ENCODE measurements at places on chromosomes 4 and X.

- no peak for DNase-seq
These were observed 44.2 kb downstream of the COQ2 start for GRCh38 chr4:83240379-83240875.

- DNase-seq, result no peak
These were observed 179.0 kb downstream of the KCNIP4 start for GRCh38 chr4:21769404-21770147.

- DNase-seq, result no peak
These were observed 1.9 kb downstream of the NPNT start for GRCh38 chr4:105896984-105897775.

DNA sequence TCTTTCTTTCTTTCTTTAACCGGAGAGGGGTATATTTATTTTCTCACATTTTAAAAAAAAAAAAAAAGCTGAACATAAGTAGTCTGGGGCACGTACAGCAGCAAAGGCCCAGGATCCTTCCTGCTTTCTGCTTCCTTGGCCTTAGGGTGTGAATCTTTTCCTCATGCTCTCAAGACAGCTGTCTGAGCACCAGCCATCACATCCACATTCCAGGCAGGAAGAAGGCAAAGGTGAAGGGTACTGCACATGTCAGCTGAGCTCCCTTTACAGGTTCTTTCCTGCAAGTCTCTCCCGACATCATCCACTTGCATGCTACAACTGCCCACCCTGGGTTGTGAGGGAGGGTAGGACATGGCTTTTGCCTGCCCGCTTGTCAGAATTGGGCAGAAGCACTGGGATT is 63.7 kb upstream of the GDPD2 start:
- DNase-seq, result no peak

DNA sequence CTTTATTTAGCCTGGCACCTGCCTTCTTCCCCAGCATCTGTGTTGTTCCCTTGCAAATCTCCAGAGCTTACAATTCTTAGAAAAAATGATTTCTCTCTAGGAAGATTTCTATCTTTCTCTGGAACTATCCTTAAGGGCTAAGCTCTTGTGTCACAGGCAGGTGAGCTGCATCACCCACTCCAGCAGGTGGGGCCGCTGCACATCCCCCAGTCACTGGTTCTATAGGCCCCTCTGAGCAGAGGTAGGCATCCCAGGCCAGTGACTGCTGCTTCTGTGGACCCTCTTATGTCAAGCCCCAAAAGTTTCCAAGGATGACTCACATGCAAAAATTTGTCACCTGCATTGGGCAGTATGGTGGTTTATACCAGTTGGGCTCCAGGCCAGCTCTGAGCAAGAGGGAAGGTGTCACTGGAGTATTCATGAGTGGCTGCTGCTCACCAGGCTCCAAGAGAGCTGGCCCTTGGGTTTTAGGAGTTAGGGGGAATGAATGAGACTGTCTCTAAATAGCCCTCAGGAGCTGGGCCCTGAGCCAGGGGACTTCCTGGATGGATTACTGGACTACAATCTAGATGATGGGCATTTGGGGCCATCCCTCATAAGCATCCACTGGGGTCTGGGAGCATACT is 208.1 kb upstream of the EOLA2 start:
- no peak for DNase-seq

All from 8988T (cell line).